Activated CD4-positive, alpha-beta T cell treated with anti-CD3 and anti-CD28 coated beads, Interleukin-2, amount 50 U/mL, for 4 hours (primary cell): ENCODE measurements at places on chromosomes 2 and 18.

DNA sequence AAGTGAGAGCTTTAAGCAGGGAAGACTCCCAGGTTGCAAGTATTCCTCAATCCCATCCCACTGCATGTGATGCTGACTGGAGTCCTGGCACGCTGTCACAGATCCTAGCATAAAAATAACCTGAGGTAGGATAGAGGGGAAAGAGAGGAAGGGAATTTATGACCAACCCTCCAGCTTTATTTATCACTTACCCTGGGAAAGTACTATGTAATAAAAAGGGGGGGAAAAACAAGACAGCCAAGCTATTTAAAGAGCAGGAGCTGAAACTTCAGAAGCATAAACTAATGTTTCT, 122.2 kb downstream of the SLC8A1 start:
- no peak for DNase-seq

DNA sequence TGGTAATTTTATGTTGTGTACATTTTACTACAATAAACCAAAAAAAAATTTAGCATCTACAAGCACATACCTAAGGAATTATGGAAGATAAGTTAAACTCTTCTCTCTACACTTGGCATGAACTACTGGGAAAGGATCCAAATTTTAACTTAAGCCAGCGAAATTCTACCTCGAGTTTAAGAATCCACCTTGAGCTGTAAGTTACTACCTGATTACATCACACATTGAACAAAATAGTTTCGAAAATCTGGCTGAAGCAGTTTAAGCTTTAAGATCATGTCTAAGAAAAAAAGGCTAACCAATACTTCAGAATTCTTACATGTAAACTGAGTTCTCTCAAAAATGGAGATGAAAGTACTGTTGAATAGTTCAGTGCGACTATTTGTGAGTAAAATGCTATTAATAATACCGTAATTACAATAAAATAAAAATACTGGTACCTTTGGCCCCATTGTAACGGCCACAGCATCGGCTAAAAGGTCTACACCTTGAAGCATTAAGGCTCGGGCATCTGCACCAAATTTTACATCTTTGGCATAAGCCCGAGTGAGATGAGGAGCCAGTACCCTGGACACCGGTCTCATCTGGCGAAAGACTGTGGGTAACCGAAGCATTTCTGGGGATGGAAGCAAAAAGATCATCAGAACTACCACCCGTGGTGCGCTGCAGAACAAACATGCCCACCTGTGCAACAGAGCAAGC, 1.3 kb downstream of the HSPD1 start:
- no peak for DNase-seq

- no peak for DNase-seq
These were observed 172.5 kb downstream of the NCK2 start for GRCh38 chr2:105917226-105917625.

- DNase-seq = no peak
These were observed 4.9 kb upstream of the GPC1 start for GRCh38 chr2:240430595-240430994.

- no peak for DNase-seq
These were observed 23.3 kb downstream of the PAX8 start for GRCh38 chr2:113255140-113256070.

DNA sequence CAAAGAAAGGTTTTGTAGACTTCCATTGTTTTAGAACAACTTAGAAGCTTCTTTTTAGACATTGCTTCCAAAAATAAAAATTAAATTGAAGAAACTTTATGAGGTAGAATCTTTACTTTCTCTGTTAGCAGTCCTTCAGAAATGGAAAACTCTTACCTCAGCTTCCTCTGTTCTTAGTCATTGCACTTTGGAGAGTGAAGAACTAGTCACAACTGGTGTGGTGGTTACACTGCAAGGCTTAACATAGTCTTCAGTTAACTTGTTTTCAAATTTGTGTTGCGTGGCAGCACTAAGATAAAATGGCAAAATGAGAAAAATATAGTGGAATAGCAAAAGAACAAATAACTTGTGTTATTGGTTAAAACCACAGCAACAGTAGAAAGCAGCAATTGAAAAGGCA, 332.6 kb downstream of the KIAA1328 start:
- no peak for DNase-seq

GRCh38 chr2:8867363-8867762, 29.9 kb upstream of the KIDINS220 start:
- DNase-seq = no peak

DNA sequence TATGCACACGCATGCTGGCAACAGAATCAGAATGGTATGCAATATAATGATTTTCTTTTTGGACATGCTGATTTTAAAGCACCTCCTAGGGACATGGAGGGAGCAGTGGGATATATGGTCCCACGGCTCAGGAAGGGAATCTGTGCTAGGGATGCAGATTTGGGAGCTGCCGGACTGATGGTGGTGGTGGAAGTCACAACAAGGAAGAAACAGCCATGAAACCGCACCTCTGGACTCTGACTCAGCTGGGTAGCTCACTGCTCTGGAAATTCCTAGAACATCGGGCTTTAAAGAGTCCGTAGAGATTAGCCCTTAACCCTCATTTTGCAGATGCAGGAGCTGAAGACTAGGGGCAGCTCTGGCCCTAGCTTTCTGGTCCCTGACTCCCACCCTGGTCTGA, 364.3 kb upstream of the KLHL29 start:
- DNase-seq = no peak

GRCh38 chr2:230762317-230762896, 49.8 kb downstream of the CAB39 start:
- peak; percentile 15 for DNase-seq

- no peak for DNase-seq
These were observed 167.7 kb downstream of the TXNL1 start for GRCh38 chr18:56470406-56471351.

DNA sequence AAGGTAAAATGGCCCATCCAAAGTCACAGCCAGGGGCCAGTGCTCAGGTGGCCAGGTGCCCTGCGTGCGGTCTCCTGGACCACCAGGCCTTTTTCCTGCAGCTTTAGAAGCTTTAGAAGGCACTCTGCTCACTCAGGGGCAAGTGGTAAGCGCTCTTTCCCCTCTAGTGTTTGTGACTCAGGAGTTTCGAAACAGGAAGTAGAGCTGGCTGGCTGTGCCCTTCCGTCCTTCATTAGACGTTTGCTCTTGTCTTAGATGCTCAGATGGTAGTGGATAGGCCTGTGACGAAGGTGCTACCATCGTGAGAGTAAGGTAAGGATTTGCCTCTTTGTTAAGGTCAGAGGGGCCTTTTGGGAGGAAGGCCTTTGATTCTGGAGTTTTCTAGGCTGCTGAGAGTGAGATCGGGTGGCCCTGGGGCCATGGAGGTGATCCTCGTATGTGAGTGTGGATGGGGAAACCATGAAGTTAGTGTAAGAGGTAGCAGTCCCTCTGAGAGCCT, at the start of gene CASP8:
CASP8 (plus strand) TSS at position 235 of the 499 bp plus-strand sequence. CDS start 5,951 bp downstream, outside the sequence.
- peak; percentile 55 for DNase-seq
